ENCODE measurements at places on chromosomes 16 and 17. TPM values are rescaled to one million over a fixed set of nuclear protein-coding genes. Genes with fewer than 3 reads are reported as not detected.

DNA sequence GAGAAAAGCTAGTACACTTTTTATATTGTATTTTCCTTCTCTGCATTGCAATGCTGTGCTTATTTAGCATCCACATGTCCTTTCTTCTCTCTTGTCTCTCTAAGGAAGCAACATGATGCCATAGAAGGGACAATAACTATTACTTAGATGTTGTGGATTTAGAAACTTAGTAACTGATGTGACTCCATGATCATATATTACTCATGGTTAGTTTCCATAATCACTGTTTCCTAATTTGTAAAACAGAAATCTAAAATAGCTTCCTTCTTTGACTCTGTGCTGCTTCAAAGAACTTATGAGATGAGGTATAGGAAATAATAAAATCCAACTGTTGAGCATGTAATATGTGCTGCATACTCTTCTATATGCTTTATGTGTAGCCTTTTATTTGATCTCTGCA lies 6.6 kb upstream of the ABCA5 start:
- H3K36me3 ChIP-seq = no peaks in the 10 kb centered on the region
- no peak overlapping the region for H3K4me3 ChIP-seq
- H3K27ac ChIP-seq = no peak overlapping the region
- no peak for DNase-seq
- H3K4me1 ChIP-seq = peaks cover 2% of the 10 kb centered on the region

DNA sequence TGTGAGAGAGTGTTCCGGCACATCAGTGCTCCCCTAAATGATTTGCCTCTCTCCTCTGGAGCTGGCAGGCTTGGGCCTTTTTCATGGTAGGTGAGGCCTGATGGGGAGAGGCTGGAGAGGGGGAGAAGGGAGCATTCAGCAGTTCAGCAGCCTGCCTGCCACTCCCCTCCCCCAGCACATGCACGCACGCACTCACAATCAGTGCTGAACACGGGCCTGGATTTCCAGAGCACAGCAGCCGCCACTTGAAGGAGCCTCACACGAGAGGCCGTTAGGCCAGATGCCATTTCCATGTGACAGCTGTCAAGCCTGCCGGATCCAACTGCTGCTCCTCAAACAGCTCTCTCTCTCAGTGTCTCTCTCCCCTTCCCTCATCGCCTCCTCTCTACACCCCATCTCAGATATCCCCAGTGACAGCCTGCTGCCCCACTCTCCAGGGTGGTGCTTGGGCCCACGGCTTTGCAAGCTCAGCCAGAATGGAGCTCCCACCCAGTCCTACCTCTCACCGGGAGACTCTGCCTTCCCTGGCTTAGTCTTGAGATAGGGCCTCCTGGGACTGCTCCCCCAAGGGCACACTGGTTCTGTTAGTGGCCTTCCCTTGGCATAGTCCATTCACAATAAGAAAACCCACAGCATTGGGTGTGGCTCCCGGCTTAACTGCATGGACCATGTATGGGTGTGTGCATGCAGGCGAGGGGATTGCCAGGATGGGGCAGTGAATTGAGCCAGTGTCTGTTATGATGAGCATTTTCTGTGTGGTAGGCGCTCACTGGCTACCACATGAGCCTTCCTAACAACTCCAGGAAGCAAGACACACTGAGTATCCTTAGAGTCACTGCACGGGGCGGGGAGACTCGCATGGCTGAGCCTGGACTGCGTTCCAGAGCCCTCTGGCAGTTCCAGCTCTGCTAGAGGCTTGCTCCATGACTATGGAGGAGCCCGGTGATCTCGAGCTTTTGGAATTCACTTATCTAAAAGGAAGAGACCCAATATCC lies 226.2 kb downstream of the CCDC182 start:
- no peak overlapping the region for H3K4me3 ChIP-seq
- no peak for DNase-seq
- H3K27ac ChIP-seq = no peak overlapping the region
- peaks cover 33% of the 10 kb centered on the region for H3K4me1 ChIP-seq

- H3K4me1 ChIP-seq = peaks cover 14% of the 10 kb centered on the region
- H3K27me3 ChIP-seq = peaks cover 11% of the 10 kb centered on the region
- peaks cover 5% of the 10 kb centered on the region for H3K36me3 ChIP-seq
- H3K27ac ChIP-seq = no peak overlapping the region
- DNase-seq = no peak
Measured at GRCh38 chr17:73066148-73066884, 26.2 kb downstream of the SLC39A11 start.

DNA sequence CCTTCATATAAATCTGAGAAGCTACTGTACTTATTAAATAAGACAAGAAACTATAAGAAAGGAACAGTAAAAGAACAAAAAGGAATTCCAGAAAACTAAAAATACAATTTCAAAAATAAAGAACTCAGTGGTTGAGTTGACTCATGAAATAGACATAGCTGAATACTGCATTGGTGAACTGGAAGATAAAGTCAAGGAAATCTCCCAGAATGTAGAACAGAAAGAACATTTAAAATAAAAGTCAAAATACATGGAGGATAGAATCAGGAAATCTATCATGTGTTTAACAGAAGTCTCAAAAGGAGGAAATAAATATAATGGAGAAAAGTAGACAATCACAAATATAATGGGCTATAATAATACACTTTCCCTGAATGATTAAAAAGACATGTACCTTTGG lies 136.4 kb upstream of the PMFBP1 start:
- H3K36me3 ChIP-seq = peaks cover 16% of the 10 kb centered on the region
- H3K27ac ChIP-seq = no peak overlapping the region

DNA sequence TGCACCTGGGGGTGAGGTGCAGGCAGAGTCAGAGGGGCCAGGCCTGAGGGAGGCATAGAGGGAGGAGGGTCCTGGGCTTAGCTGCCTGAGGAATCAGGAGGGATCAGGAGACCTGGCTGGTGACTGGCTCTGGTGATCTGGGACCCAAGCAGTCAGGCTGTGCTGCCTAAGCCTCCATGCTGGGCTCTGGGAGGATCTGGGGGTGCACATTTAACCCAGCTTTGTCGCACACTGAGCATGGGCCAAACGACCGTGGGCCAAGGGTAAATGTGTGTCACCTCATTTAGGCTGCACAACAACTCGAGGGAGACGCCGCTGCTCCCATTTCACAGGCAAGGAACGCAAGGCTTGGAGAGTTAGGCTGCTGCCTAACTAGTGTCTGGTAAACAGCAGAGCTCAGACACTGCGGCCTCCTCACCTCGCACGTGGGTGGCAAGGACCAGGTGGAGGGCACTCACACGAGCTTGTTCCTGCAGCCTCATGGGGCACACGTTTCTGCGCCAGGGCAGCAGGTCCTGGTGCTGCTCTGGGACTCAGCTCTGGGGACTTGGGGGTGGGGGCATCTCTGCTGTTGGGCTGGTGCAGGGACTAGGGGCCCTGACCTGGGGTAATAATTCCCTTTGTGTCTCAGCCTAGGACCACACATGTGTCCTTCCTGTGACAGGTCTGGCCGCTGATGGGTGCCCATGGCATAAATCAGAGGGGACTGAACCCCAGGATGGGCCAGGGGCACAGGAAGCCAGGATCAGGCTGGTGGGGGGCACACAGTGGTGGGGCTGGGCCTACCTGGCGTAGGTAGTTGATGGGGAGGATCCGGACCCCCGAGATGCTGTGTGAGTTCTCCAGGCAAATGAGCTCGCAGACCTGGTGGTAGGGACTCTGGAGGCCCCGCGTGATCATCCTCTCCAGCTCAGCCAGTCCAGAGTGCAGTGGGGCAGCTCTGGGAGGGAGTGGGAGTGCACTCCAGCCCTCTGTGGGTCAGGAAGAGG lies 18.7 kb downstream of the TMEM235 start:
- no peak for DNase-seq
- no peaks in the 10 kb centered on the region for H3K36me3 ChIP-seq
- peaks cover 4% of the 10 kb centered on the region for H3K27me3 ChIP-seq
- no peak overlapping the region for H3K27ac ChIP-seq

DNA sequence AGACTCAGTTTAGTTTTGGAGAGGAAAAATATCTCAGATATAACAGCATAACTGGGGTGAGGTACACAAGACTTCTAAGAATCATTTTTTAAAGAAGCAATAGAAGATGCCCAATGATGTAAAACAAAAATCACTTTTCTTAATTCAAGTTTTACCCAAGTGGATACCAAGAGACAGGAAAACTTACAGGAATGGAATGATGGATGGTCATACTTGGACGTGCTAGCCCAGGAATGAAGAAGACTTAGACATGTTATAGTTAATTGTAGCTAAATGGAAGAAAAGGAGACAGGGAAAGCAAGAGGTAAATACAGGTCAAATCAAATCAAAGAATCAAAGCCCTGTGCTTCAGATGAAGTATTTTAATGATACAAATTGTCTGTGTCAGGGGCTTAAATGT lies 312.7 kb upstream of the KCNJ16 start:
- no peaks in the 10 kb centered on the region for H3K27me3 ChIP-seq
- H3K36me3 ChIP-seq = no peaks in the 10 kb centered on the region
- H3K27ac ChIP-seq = no peak overlapping the region
- no peak for DNase-seq
- H3K4me3 ChIP-seq = no peak overlapping the region

DNA sequence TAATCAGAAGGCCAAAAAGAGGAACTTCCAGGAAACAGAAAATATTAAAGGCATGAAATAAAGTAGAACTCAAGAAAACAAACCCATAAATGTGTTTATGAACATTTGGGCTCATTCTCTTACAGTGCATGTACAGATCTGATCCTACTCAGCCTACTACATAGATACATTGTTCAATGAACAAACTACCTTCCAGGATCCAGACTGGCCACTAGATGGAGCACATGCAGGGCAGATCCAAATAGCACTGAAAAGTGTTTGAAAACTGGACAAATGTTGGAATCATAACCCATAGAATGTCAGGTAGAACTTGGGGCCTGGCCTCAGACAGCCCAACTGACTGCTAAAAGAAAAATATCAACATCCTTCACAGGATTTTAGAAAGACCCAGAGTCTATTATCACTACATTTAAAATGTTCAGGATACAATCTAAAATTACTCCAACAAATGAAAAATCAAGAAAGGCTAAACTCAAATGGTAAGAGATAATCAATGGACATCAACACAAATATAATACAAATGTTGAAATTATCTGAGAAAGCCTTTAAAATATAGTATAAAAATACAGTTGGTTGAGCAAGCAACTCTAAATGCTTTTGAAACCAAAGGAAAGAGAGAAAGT lies 122.4 kb upstream of the NUDT7 start:
- no peak overlapping the region for H3K4me3 ChIP-seq
- peaks cover 19% of the 10 kb centered on the region for H3K4me1 ChIP-seq
- peaks cover under 1% of the 10 kb centered on the region for H3K27me3 ChIP-seq
- no peak for DNase-seq
- peaks cover 5% of the 10 kb centered on the region for H3K36me3 ChIP-seq

Gene RNPS1
- total RNA-seq = 231 TPM

Gene UTS2R
- total RNA-seq = 0.22 TPM

Gene DCTPP1
- 71.9 TPM for total RNA-seq

Gene TAC4
- not detected for total RNA-seq

Gene CCL3
- total RNA-seq = not detected

Gene CCDC144A
- total RNA-seq = 1.2 TPM

All from progenitor cell of endocrine pancreas (in vitro differentiated cells).